NCI-H774 (cell line): ENCODE measurements at places on chromosomes 6 and 20.

GRCh38 chr20:54085910-54086309 lies 15.5 kb upstream of the BCAS1 start:
- no peak for DNase-seq

- DNase-seq = no peak
Observed at GRCh38 chr6:143515061-143515760, 3.7 kb upstream of the FUCA2 start.

GRCh38 chr20:44475694-44476560 lies at the start of gene TTPAL:
TTPAL (plus strand) TSS chr20:44475874; CDS start chr20:44480000, 4,126 bp downstream.
- peak; percentile 88 for DNase-seq

GRCh38 chr20:60138256-60139220 lies 180.3 kb downstream of the CDH26 start:
- DNase-seq = peak; percentile 54

DNA sequence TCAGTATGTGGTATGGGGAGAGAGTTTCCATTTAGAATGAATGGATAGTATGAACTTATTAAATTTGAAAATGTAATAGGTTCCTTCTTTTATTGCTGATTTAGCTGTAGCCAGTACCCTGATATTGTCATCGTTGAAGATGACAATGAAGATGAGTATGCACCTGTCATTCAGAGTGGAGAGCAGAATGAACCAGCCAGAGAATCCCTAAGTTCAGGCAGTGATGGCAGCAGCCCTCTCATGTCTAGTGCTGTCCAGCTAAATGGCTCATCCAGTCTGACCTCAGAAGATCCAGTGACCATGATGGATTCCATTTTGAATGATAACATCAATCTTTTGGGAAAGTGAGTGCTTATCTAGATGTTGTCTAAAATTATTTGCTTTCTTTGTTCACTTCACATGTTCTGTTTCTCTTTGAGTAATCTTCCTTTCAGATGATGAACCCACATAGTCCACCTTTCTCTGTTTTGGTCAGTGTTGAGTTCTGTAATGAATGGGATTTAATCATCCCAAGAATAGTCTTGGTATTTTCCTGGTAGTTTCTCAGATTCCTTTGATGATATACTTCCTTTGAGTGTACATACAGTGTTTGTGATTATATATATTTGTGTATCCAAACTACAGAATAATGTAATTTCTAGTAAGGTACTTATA lies 23.3 kb downstream of the HSF2 start:
- no peak for DNase-seq
